Activated CD8-positive, alpha-beta memory T cell treated with anti-CD3 and anti-CD28 coated beads for 24 hours (primary cell): ENCODE measurements at places on chromosomes 6 and 20.

- DNase-seq: no peak
These were observed 4.5 kb downstream of the CCN6 start for GRCh38 chr6:112058243-112059032.

DNA sequence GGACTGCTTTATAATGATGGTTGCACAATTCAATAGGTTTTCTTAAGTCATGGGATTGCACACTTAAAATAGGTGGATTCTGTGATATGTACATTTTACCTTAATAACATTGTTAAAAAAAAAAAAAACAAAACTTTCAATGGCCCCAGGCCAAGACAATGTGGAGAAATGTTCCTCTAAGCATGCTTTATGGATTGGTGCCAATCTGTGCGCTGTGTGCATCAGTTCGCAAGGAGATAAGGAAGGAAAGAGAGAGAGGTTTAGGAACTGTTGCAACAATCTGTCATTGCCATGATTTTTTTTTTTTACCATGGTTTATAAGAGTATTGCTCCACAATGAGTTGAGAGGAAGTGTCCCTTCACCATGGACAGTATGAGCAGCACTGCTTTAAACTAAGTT lies 399.6 kb downstream of the PTPRT start:
- DNase-seq: no peak

GRCh38 chr6:33654831-33655554 lies 33.9 kb downstream of the ITPR3 start:
- no peak for DNase-seq

GRCh38 chr20:54219751-54220426 lies 12.0 kb downstream of the PFDN4 start:
- no peak for DNase-seq

GRCh38 chr6:85756982-85757381 lies 114.3 kb upstream of the SYNCRIP start:
- DNase-seq: no peak

DNA sequence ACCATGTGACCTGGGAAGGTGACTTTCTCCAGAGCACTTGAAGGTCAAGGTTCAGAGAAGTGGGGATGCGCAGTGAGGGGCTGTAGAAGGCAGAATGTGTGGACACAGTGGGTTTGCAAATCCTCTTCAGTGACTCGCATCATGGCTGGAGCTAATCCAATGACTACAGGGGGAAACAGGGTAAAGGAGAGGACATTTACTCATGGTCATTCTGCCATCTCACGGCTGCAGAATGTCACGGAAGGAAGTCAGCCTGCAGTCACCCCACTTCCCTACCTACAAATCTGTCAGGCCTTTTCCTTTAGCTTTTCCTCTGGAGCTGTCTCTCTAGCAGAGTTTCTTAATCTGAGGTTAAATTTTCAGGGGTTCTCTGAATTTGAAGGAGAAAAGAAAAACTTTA lies 337.6 kb downstream of the CDC5L start:
- no peak for DNase-seq
